ENCODE measurements at places on chromosomes 3 and 15.
A peak's percentile ranks its signal among the peaks of the same experiment; 100 is the strongest.

DNA sequence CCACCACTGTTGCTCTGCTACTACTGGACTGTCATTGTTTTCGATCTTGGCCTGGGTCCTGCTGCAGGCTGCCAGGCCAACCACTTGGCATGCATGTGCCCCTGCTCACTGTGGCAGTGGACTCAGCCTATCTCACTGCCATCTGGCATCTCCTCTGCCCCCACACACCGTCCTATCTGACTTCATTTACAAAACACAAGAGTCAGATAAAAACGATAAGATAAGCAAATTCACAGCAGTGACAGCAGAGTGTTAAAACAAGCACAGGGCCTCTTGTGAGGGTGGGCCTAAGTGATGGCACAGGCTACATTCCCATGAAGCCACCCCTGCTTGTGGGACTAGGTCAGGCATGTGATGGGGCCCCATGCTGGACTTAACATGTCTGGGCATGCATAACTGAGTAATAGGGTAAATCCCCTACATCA lies 68.1 kb downstream of the CRYGS start:
- DNase-seq, result no peak

- DNase-seq, result no peak
Observed at GRCh38 chr15:96412906-96413231, 82.4 kb downstream of the NR2F2 start.

- no peak for DNase-seq
Observed at GRCh38 chr3:65685621-65686235, 353.0 kb downstream of the MAGI1 start.

- DNase-seq, result no peak
Observed at GRCh38 chr15:35679186-35679585, 133.2 kb upstream of the DPH6 start.

- DNase-seq, result no peak
Observed at GRCh38 chr3:159069091-159069490, 267.2 kb downstream of the MFSD1 start.

- DNase-seq, result peak; percentile 32
Observed at GRCh38 chr3:15331606-15332404, 581 bp downstream of the SH3BP5 start.

DNA sequence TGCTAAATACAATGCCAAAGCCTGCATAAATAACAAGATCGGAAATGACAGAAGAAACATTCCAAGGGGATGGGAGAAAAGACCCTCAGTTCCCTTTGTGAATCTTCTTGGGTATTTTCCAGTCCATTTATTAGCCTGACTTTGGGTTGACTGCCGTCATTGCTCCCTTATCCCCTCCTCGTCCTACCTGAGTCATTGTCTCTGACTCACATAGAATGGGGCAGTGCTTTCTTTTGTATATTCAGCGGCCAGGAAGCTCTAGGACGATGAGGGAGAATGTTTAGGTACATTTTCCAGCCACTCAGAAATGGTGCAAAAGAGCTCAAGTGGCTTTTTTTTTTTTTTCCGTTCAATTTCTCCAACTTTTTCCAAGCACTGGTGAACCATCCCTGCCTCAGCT lies 71.6 kb downstream of the KAT2B start:
- no peak for DNase-seq

GRCh38 chr3:126607214-126607908 lies 47.6 kb downstream of the TXNRD3 start:
- no peak for DNase-seq

DNA sequence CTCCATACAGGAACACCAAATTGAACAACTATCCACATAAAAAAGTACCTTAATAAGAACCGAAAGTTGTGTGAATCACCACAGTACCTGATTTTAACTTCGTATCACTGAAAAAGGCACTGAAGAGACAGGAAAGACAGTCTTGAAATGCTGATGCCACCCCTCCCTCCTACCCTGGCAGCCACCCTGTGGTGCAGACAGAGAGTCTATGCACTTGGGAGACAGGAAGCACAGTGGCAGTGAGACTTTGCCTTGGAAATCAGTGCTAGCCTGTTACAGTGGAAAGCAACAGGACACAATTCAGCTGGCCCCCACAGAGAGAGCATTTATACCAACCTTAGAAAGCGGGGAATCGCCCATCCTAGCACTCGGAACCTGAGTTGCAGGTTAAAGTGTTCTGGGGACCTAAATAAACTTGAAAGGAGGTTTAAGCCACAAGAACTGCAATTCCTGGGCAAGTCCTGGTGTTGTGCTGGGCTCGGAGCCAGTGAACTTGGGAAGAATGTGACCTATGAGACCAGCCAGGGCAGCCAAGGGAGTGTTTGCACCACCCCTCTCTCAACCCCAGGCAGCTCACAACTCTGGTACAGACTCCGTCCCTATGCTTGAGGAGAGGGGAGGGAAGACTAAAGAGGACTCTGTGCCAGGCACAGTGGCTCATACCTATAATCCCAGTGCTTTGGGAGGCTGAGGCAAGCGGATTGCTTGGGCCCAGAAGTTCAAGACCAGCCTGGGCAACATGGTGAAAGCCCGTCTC lies 240.1 kb downstream of the ISL2 start:
- DNase-seq, result no peak

DNA sequence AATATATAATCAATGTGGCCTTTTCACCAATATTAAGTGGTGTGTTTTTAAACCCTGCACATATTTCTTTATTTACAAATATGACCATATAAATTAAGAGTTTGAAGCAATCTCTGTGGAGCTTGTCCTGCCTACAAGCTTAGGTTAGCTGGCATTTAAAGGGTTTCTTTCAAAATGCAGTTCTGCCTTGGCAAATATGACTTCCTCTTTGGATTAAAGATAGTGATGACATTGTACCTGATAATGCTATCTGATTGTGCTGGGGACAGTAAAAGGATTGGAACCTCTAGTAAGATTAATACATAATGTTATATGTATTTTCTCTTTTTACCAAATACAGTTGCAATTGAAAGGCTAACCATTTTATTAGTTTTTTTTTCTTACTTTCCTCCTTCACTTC lies 249.1 kb downstream of the OTOL1 start:
- DNase-seq, result no peak

DNA sequence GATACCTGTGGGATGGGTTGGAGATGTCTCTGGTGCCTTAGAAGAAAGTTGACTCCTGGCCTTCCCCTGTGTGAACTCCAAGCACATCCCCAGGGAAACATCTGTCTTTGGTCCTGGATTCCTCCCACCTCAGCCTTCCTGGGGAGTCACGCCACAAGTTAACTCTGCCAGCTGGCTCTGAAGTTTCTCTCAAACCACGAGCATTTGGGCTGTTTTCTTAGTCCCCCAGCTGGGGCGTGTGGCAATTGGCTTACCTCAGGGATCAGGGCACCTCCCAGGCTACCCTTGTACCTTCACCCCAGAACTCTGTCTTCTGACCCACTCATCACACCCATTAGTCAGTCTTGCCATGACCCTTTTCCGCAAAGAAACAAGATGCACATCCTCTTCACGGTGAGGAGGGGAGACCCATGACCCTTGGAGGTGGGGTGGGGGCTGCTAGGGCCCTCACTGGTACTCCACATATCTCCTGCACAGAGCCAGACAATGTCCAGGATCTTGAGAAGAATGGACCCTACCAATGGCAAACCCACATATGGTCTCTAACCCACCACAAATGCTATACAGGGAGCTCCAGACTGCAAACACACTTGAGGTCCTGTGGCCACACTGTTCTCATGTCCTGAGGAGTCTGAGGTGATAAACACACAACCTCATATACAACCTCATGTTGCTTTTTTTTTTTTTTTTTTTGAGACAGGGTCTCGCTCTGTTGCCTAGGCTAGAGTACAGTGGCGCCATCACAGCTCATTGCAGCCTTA lies 3.9 kb downstream of the NEIL1 start:
- DNase-seq, result no peak

- no peak for DNase-seq
Observed at GRCh38 chr3:150556792-150557191, 10.2 kb downstream of the EIF2A start.

GRCh38 chr3:10292505-10293419 lies at the start of gene GHRL:
Gene GHRL (minus strand): TSS chr3:10292947. CDS start chr3:10290180, 2,767 bp downstream.
- peak; percentile 74 for DNase-seq

GRCh38 chr3:135944831-135945230 lies 20.7 kb upstream of the PPP2R3A start:
- no peak for DNase-seq

- no peak for DNase-seq
Observed at GRCh38 chr15:94177112-94177511, 54.2 kb upstream of the MCTP2 start.

DNA sequence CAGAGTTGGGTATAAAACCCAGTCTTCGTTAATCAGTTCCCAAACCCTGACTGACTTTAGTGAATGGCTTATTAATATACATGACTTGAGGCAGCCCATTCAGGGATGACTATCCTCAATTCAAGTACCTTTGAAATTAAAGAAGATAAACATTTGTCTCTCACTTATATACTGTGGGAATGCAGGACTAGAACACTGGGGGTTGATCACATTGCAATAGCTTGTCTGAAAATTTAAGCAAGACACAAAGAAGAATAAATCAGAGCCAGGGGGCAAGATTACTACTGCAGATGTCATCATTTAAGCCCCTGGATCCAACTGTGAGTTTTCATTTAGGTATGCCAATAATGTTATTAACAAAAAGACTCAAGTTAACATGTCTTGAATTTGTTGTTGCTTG lies 647.7 kb downstream of the ZPLD1 start:
- no peak for DNase-seq

DNA sequence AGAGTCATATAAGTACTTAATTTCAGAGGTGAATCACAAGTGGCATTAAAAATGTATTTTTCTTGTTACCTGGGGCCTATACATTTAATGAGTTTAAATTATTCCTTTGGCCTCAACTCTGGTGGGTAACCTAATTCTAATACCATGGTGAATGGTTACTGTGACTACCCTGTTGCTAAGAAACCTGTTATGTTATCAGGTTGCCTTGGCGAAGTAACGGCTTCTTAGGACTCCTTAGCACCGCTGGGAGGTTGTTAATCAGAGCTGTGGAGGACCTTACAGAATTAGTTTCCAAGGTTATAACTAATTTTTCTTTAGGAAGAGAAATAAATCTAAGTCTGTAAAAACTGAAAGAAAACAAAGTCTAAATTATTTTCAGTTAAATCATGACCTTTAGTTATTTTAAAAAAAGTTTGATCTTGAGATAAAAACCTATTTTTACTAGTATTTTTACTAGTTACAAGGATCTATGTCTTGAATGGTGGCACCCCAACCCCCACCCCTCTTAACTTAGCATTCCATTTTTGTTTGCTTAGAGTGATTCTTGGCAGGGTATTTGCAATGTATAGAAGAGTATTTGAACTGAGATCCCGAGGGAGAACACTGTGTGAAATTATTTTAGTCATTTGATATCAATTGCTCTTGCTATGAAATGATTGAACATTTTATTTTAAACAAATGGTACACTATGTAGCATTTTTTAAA lies 155.5 kb downstream of the FNDC3B start:
- DNase-seq, result no peak

DNA sequence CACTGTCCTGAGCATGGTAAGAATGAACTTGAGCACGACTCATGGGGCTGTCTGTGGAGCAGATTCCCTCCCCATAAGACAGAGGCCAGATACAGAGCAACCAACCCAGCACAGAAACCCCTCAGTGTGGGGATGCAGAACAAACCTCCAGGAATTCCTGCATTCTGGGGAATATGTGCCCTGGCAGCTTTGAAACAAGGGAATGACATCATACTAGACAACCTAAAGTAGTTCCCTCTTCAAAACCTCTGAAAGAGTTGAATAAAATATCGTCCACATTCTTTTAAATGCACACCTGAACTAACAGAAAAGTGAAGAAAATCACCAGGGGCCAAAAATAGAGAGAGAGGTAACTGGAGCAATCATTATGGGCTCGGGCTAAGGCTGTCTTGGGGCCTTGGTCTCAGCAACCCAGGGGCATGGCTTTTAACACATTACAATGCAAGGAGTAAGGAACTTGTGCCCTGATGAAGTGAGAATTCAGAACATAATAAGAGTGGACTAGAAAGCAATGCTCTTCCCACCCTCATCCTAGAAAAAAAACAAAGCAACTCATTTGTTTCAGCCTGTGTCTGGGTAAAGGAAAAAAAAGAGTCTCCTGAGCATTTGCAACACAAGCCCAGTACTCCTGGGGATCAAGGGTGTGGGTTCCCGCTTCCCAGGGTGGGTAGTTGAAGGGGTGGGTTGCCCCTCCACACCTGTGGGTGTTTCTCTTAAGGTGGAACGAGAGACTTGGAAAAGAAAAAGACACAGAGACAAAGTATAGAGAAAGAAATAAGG lies 43.9 kb downstream of the ADIPOQ start:
- DNase-seq, result no peak

- DNase-seq, result no peak
Observed at GRCh38 chr15:50933341-50933740, 24.9 kb downstream of the AP4E1 start.

DNA sequence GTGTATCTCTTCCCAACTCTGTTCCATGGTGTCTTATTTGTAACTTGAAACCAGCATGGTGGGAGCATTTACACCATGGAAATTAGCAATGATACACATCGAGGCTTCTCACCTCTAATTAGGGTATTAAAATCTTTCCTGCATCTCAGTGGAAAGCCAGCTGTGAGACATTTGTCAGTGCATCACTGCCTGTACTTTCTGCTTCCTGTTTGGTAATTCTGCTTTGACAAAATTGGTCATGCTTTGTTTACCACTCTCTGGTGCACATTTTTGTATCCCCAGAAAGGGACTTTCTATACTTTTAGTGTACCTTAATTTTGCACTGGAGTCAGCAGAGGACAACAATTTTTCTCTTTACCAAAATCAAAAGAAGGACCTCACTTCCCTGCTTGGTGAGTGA lies 402.1 kb downstream of the PDCD6IP start:
- no peak for DNase-seq

DNA sequence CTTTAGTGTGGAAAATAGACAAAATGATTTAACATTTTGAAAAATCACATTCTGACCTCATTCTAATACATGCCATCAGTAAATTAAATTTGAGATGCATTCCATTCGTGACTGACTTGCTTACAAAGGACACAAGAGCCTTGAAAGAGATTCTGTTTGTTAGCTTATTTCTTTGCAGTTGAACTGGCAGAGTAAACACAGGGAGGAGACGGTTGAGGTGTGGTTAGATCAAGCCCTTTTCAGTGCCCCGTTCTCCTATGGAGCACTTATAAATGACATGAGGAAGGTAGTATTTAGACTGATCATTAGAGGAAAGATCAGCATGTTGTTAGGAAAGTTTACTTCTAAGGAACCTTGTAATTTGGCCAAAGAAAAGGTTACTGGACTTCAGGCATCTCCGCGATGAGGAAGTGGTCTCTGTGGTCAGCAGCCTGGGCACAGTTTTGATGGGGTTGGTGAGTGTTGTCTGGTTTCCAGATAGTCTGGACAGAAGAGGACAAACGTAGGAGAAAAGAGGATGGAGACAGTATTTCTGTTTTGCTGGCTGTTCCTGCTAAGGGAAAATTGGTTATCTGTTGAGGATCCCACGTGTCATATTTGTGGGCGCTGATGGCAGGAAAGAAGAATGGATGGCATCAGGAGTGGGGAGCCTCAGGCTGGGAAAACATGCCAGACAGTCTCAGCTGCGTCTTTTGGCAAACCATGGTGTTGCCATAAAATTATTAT lies 328.9 kb upstream of the TBL1XR1 start:
- DNase-seq, result no peak

GRCh38 chr3:143483214-143483613 lies 363.6 kb downstream of the CHST2 start:
- no peak for DNase-seq
